ENCODE measurements at places on chromosomes 1 and 21.

DNA sequence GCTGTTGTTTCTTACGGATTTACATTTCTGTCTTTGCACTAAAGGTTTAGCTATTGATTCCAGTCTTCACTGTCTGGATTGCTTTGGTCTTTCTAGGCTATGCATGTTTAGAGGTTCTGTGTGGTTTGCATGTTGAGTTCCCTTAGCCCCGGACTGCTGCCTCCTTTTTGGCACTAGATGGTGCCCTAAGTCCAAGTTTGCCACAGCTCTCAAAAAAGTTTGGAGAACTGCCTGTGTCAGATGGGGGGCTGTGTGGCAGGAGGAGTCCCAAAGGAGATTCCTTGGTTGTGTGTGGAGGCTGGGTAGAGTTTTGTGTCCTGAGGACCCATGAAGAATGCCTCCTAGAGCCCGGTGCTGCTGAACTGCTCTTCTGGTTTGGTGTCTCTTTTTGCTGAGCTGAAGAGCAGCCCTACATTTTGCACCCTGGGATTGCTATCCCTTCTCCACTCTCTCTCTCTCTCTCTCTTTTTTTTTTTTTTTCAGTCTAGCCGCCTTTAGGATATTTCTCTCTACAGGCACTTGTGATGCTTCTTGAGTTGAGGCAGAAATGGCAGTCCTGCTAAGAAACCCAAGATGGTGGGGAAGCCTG, 74.4 kb downstream of the PTGS2 start:
- DNase-seq: peak; percentile 32

GRCh38 chr1:233364026-233364425, 36.5 kb downstream of the MAP3K21 start:
- no peak for DNase-seq

- DNase-seq: no peak
Observed at GRCh38 chr1:54710434-54710833, 5.2 kb upstream of the TTC4 start.

DNA sequence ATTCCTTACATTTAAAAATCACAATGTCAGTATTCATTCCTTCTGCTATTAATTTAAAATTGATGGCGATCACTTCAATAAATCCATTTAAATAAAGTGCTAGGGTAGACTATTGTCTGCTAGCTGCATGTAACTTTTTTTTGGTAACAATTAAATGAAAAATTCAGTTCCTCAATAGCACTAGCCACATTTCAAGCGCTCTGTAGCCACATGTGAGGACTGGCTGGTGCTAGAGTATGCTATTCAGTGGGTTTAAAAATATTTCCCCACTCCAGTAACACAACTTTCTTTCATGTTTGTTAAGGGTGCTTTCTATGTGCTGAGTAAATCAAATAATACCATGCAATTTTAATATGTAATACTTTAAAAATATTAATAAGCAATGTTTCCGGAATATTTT, 108.2 kb downstream of the LTN1 start:
- DNase-seq: no peak

All from tibial artery (tissue), 4 donors.